ENCODE measurements at places on chromosomes 2 and 18.

DNA sequence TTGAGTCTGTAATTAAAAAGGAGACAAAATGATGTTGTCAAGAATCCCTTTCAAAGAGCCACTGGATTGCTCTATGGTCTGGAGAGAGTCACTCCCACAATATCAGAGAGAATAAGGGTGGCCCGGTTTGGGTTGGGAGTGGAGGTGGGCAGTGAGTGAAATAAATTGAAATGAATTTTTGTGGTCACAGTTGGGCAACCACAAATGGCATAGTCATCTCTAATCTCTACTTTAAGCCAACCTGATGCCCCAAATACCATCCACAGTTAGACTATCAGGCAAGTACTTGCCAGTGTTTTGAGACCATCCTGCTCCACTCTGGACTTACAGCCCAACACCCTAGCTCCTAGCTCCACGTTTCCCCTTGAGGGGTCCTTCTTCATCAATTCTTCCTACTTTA lies 559.7 kb downstream of the BCL11A start:
- DNase-seq = no peak

GRCh38 chr2:102801858-102802699 lies 40.2 kb downstream of the TMEM182 start:
- no peak for DNase-seq

- no peak for DNase-seq
Measured at GRCh38 chr2:207375207-207375875, 154.4 kb upstream of the CREB1 start.

GRCh38 chr18:55115606-55116005 lies 156.3 kb upstream of the CCDC68 start:
- no peak for DNase-seq
